Activated gamma-delta T cell treated with anti-CD3 and anti-CD28 coated beads, Interleukin-2, amount 50 U/mL, for 16 hours (primary cell): ENCODE measurements at places on chromosomes 4 and X.

DNA sequence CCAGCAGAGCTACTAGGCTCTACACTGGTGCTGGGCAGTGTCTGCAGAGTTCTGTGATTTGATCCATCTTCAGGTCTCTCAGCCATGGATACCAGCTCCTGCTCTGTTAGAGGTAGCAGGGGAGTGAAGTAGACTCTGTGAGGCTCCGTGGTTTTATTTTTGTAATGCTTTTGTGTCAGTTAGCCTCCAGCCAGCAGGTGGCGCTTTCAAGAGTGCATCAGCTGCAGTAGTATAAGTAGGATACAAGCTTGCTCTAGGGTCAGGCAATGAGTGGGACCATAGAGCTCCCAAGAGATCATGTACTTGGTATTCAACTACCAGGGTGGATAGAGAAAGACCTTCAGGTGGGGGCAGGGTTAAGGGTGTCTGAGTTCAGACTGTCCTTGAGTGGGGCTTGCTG, 362.5 kb upstream of the TRAM1L1 start:
- no peak for DNase-seq

DNA sequence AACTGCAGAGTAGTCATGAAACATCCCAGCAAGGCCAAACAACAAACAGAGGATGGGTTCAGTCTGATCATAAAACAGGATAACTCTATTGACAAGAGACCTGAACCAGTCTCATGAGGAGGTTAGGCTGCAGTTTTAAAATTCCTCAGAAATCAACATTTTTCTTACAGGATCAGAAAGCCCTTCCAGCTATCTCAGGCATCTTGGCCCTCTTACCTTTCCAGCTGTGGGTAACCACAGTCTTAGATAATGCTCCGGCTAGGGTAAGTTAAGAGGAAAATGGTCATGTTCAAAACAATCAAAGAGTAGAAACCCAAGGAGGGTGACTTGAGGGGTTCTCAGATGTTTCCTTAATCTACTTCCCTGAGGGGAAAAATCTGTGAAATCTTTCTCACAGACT, 5.1 kb downstream of the CTSO start:
- no peak for DNase-seq

DNA sequence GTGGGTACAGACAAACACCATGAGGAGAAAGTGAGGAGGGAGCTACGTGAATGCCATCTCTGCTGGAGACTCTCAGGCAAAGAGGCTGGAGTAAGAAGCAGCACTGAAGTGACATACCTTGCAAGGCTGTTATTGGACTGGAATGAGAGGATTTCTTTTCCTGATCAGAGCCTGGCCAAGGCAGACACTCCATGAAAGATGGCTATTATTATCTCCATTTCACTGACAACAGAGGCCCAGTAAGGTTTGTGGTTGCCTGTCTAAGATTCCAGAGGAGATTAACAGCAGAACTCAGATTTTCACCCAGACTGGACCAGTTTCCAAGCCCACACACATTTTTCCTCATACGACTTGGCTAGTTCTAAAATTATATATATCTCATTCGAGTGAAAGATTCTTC, 162.0 kb upstream of the EOLA2 start:
- no peak for DNase-seq

- DNase-seq: no peak
Measured at GRCh38 chrX:149152941-149153340, 352.2 kb downstream of the IDS start.

- DNase-seq: peak; percentile 25
Measured at GRCh38 chrX:148310426-148311165, 189.8 kb upstream of the AFF2 start.

- no peak for DNase-seq
Measured at GRCh38 chr4:172683021-172683420, 485.6 kb upstream of the GALNT7 start.

GRCh38 chr4:83626245-83626836, 90.4 kb downstream of the GPAT3 start:
- no peak for DNase-seq

- DNase-seq: no peak
Measured at GRCh38 chr4:147103403-147103946, 157.8 kb upstream of the TTC29 start.

- DNase-seq: no peak
Measured at GRCh38 chr4:40185830-40186664, 10.8 kb upstream of the RHOH start.

DNA sequence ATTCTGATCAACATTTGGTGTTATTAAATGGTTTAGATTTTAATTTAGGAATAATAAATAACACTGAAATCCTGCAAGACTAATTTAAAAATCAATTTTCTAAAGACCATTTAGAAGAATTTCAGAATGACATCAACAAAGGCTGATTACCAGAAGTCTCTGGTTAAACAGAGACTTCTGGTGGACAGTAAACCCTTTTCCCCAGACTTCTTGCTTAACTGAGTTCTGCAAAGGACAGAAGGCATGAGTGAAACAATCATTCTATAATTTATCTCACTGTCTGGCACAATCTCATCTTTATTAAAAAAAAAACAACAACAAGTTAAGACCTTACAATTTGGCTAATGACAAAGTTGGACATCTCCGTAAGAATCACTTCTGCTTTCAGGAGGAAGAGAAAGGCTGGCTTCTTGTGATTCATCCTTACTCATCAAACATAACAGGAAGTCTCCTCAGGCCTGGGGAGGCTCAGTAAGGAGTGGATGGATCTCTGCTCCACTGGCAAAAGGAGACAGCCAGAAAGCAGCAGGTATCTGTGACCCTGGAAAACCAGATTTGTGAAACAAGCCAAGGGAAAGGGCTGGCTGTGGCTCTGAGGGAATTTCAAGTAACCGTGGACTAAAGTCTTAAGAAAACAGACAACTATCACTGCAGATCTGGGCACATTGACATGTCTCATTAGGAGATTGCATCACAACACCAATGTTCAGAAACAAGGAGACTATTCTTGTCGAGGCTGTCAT, 908 bp upstream of the TLR6 start:
- DNase-seq: no peak

- no peak for DNase-seq
Measured at GRCh38 chr4:147560625-147561024, 56.6 kb upstream of the TMEM184C start.

- DNase-seq: no peak
Measured at GRCh38 chrX:134246282-134246681, 9.3 kb downstream of the CCDC160 start.

GRCh38 chr4:137082061-137082460, 450.2 kb downstream of the PCDH18 start:
- no peak for DNase-seq

- DNase-seq: no peak
Measured at GRCh38 chr4:83388313-83388676, 53.6 kb upstream of the HPSE start.

DNA sequence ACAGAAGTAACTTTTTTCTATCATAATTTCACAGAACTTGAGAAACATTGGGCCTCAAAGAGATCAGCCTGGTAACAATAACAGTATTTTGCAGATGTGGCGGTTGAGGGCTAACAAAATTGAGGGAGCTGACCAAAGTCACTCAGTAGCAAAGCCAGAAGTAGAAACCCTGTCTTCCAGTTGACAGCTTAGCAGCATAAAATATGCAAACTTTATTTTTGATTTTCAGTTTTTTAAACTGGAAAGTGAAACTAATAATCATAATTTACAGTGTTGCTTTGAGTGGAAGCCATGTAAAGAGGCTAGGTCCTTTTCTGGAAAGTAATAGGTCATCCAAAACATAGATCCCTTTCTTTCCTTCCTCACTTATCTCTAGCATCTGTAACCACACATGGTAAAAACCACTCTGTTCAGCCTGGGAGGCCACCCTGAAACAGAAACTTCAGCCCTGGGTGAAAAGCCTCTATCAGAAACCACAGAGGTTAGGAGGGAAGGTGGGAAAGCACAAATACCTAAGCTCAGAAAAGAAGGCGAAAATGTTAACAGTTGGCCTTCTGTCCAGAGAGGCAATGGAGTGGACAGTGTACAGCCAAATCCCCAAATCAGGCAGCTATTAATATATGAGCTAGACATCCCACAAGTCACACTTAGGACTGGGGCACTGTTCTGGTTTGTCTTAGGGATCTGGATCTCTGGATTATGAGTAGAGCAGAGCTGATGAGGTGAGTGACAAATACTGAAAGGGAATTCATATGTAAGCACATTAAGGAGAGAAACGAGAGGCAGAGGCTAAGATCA, 61.1 kb upstream of the ARSJ start:
- no peak for DNase-seq

GRCh38 chr4:73608689-73609594, 11.3 kb downstream of the RASSF6 start:
- no peak for DNase-seq

GRCh38 chr4:54626113-54626512, 31.6 kb upstream of the KIT start:
- no peak for DNase-seq

DNA sequence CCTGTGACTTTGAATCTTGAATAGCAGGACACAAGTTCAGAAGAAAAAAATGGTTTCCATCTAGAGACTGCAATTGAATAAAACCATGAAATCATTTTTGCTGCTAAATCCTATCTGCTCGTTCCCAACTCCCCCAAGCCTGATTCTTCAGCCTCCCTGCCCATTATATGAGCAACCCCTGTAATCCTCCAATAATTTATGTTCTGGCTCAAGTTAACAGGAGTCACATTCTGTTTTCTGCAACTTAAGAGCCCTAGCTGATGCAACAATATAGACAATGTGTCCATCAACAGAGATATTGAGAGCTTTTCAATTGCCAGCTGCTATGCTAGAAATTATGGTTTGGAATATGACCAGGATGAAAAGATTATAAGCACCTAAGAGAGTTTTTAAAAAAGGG, 84.1 kb downstream of the LDB2 start:
- DNase-seq: no peak

DNA sequence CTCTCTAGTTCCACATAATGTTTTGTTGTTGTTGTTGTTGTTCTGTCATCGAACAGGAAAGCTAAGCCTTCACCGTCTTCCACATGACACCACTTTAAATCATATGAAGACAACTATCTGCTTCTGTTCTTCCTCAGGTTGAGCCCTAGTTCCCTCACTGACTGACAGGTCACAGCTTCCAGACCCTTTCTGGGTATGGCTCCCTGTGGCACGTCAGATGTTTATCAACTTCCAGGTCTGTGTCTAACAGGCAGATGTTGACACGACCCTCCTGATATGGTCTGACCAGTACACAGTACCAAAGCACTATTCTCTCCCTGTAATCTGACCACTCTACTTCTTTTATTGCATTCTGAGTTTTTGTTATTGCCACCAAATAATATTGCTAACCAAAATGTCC, 51.4 kb downstream of the PRDM5 start:
- DNase-seq: no peak

DNA sequence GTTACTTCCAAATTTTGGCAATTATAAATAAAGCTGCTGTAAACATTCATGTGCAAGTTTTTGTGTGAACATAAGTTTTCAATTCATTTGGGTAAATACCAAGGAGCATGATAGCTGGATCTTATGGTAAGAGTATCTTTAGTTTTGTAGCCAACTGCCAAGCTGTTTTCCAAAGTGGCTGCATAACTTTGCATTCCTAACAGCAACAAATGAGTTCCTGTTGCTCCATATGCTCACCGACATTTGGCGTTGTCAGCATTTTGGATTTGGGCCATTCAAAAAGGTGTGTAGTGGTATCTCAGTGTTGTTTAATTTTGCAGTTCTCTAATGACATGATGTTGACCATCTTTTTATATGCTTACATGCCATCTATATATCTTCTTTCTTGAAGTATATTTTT, 208.5 kb downstream of the INPP4B start:
- no peak for DNase-seq

DNA sequence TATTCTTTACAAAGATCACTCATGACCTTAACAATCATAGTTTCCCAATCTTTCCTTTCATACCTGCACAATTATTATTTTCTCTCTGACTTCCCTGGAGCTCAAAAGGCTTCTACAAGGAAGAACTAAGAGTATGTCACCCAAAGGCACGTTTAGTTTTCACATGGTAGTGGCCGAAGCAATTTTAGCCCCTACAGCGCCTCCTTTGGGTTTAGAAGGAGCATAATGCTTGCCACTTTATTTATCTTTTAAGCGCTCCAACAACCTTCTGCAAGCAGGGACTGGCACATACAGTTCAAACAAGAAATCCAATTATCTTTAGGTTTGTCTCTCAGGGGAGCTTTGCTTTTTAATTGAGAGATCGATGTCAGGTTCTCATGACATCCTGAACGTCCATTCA, 42.0 kb upstream of the IGSF1 start:
- no peak for DNase-seq

- no peak for DNase-seq
Measured at GRCh38 chr4:32191961-32192360, 1471.8 kb downstream of the PCDH7 start.

DNA sequence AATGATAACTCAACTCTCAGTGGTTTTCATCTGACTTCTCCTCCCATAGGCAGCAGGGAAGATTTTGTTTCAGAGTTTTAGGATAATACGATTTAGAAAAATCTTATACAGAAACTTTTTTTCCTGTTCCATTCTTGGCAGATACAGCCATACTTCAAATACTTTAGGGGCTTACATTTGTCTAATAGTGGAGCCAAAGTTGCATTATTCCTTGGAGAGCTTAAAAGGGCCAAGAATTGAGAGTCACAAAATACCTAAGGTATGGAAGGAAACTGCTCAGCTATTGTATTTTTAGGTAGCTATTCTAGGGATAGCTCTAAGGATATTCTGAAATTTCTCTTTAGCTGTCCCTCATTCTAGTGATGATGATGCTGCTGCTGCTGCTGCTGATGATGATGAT, 132.9 kb upstream of the PTCHD1 start:
- no peak for DNase-seq

DNA sequence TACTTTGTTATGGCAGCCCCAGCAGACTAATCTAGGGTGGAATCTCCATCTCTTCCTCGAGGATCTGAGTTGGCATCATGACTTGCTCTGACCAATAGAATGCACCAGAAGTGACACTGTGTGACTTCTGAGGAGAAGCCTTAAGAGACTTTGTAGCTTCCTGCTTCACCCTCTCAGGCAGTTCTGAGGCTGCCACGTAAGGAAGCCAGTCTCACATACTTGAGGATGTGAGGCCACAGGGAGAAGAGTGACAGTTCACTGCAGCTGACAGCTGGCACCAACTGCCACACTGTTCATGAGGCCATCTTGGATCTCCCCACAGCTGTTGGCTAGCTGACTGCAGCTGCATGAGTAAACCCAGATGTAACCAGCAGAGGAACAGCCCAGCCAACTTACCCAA, 29.3 kb upstream of the BCOR start:
- DNase-seq: no peak

DNA sequence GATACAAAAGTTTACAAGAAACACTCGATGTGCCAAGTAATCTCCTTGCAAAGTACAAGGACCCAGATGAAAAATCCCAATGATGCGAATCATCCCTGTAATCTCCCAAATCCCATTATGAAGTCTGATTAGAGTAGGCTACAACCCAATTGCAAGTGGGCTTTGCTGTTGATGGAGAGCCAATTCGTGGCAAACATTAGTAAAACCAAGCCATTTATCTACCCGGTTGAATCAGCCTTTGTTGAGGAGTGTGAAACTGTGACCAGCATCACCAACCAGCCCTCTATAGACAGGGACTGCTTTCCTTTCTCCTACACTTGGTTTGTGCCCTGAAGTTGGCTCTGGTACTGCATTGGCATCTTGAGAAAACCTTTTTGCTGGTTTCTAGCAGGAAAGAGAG, 1.2 kb upstream of the PRPS2 start:
- DNase-seq: no peak
